ENCODE measurements at places on chromosomes 7 and 10.

DNA sequence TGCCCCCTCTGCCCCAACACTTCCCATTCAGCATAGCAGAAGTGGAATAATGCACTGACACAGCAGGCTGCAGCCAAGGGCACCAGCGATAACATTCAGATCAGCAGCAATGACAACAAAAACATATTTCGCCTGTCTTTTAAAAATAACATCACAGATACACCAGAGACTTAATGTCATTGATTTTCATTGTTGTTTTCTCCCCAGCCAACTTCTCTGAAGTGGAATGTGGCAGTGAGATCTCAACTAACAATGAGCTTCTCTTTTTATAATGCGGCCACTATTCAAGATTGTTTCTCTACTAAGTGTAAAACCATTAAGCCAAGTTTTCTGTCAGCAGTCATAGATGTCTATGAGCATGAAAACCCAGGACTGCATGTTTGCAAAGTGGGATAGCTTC, 158.2 kb upstream of the TMEM229A start:
- no peak for DNase-seq

GRCh38 chr7:134908289-134908688, 78.0 kb upstream of the AGBL3 start:
- DNase-seq: no peak

DNA sequence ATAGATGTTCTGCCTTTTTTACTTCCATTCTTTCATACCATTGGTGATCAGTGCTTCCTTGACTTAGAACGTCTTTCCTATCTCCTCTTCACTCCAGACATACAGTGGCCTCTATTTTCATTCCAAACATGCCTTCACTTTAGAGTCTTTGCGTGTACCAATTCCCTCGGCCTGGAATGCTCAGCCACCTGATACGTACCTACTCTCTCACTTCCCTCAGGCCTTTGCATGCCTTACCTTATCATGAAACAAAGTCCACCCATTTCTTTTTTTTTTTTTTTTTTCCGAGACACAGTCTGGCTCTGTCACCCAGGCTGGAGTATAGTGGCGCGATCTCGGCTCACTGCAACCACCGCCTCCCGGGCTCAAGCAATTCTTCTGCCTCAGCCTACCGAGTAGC, 2.2 kb upstream of the CCNJ start:
- DNase-seq: no peak

GRCh38 chr7:153002115-153002514, 242.6 kb downstream of the ACTR3B start:
- DNase-seq: no peak

DNA sequence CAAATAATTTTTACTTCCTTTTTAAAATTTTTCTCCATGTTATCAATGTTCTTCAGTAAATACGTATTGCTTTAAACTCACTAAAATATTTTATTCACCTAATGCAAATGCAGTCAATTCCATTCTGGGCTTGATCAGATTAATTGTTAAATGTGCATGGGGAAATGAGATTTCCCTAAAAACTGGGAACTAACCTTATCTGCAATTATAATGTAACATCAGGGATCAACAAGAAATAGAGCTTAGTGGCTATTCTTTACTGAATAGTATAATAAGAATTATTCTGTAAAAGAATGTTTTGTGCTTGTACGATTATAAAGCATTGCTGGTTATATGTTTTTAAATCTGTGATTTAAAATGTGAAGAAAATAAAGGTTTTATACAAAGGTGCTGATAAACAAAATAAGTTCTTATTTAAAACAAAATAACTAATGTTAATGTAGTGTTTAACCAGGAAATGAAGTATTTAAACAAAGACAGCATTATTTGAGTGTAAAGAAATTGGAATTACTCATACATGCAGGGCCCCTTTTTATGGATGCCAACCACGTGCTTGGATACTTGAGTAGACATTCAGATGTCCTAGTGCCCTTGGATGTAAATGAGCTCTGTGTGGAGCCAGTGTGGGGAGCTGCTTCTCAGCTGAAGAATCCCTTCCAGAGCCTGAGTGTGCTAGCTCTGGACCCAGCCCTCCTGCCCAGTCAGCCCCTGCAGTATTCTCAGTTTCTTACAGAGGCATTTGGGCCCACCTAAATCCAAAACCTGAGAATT, 84.2 kb downstream of the REEP3 start:
- DNase-seq: no peak

DNA sequence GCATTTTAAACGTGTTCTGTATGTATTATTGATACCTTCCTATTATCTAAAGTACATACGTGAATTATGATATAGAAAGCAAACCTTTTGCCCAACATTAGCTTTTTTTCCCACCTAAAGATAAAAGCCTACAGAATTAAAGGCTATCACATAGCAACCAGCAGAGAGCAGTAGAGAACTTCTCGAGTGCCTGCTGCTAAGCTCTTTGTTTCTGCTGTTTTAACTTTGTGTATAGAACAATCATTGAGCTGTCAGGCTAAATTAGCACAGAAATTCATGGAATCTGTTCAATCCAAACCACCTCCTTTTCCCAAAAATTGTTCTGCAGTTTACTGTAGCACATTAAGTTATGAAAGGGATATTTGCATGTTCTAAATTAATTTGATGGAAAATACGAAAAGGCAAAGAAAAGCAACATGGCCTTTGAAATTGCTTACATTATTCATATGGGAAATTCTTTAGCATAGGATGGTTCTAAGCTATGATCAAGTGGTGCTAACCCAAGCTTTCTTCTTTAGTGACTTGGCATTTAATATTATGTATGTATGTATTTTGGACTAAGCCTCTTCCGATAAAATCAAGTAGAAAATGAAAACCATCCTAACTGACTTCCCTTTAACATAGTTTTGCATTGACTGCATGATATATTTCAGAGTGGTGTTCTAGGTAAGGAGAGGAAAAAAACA, 1288.5 kb downstream of the GATA3 start:
- no peak for DNase-seq

DNA sequence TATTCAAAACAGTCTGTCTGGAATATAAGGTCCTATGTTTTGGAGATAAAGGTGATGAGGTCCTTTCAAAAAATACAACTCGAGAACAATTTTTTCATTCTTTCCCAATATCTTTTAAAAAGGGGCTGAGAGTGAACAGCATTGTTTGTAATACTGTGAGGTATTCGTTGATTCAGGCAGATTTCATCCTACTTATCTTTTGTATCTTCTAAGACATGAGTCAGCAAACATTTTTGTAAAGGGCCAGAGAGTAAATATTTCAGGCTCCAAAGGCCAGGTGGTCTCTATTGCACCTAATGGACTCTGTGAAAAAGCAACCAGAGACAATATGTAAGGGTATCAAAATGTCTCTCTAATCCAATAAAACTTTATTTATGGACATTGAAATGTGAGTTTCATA, 8.1 kb upstream of the ANK3 start:
- DNase-seq: no peak

- no peak for DNase-seq
Measured at GRCh38 chr10:61476529-61476928, 23.3 kb upstream of the TMEM26 start.

- no peak for DNase-seq
Measured at GRCh38 chr10:120221873-120222485, 235.0 kb upstream of the PLPP4 start.

- no peak for DNase-seq
Measured at GRCh38 chr7:3149231-3149995, 105.7 kb upstream of the CARD11 start.

- DNase-seq: no peak
Measured at GRCh38 chr10:92200564-92200963, 90.3 kb downstream of the CPEB3 start.

- DNase-seq: no peak
Measured at GRCh38 chr7:120337308-120337907, 64.4 kb downstream of the KCND2 start.

DNA sequence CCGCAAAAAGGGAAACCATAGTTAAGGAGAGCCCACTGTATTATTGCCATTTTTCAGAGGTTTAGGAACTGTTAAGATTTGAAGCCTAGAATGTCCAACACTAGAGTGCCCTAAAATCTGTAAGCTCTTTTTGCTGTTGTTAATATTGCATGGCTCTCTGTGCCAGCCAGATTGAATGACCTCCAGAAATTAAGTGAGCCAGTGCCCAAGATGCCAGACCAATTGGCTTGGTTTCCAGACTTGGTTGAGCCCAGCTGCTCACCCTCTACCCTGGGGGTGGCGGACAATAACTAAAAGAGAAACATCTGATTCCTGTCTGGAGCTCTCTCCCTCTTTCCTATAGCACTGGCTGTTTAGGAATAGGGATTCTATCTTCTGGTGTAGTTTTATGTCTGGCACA, 340.1 kb downstream of the PHF14 start:
- no peak for DNase-seq

Measured in activated T-cell treated with anti-CD3 and anti-CD28 coated beads for 24 hours (primary cell).